ENCODE measurements at places on chromosomes 2 and 18.

DNA sequence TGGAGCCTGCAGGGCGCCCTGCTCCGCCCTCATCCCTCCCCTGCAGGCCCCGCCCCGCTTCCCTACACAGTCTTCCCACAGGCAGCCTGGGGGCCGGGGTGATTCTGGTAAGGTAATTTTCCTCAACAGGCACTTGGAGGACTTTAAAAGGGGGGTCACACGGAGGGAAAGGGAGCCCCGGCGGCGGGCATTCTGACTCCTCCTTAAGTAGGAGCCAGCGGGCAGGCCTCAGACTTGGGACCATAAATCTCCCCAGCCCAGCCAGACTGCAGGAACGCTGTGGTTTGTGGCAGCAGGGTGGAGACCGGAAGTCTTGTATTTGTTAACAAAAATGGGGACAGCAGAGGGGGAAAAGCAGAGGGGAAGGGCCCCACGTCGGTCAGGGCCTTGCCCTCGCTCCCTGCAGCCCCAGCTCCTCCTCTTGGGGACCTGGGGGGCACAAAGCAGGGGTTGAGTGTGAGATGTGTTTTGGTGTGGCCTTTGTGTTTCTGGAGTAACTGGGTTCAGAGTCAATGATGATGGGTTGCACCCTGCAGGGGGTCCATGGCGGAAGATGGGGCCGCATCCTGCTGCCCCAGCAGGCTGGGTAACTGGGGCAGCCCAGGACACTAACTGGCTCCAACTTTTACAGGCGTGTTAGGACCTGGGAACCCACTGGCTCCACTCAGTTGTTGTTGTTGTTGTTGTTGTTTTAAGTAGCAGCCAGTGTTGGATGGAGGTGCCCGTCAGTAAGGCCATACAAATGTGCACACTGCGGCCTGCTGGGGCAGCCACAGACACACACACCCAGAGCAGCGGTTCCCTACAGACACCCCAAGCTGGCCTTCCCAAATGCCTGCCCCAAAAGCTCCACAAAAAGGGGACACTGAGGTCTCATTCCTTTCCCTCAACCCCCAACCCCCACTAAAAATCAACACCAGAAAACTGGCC is 27.7 kb downstream of the SMAD7 start:
- DNase-seq, result peak; percentile 72

- no peak for DNase-seq
Observed at GRCh38 chr2:216283038-216283900, 89.0 kb downstream of the MARCHF4 start.

- no peak for DNase-seq
Observed at GRCh38 chr18:57859314-57859713, 56.2 kb upstream of the ATP8B1 start.

DNA sequence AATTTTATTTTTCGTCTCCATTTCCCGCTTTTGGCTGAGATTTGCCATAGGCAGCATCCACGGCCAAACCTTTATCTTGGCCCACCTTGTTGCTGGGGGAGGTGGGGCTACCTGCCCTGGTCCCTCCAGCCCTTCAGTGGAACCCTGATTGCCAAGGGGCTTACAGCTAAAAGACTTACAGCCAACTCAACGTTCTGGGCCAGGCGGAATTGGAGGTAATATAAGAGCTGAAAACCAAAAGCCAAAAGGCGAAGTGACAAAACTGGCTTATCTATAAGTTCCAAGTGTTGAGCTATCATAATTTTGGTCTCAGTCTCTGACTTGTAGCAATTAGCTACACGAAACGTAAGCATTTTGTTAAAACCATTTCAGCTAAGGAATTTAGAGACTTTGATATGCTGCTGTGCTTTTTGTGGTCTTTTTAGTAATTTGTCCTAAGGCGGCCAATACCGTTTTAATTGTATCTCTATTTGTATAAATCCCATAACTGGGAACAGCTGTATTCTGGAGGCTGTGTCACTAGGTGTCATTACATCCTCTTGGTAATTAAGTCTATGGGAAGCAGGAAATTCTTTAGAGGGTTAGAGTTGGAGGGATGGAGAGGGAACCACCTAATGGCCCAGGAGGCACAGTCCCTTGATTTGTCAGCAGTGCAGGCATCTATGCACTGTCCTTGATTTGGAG is 24.0 kb downstream of the PDCD1 start:
- no peak for DNase-seq

DNA sequence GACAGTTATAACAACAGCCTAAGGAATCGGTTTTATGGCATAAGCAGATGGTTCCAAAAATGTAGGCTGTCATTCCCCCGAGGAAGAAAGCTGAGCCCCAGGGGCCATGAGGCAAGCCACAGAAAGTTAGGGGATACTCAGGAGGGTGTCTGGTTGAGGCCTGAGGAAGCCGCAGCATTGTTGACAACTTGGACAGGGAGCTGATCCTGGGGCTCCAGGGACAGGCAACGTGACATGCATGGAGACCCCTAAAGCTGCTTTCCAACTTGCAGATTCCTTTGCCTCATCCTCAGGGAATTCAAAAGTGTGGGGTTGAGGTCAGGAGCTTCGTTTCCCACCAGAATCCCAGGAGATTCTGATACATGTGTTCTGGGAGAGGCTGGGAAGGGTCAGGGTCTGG is 20.9 kb downstream of the CELF4 start:
- no peak for DNase-seq

DNA sequence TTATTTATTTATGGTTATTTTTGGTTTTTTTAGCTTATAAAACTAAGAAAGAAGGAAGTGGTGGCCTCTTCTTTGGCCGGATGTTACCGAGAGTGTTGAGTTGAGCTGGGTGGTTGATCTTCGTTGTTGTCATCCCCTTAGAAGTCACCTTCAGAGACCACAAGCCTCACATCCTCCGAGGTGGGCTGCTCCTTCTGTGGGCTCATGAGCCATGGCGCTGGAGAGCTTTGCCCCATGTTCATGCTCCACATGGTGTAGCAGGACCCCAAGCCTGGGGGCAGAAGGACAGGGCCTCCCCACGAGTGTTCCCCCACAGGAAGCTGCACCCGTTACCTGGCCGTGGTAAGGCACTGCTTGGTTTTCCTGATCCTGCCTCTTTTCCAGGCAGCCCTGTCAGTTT is 23.4 kb downstream of the SNTG2 start:
- no peak for DNase-seq

- no peak for DNase-seq
Observed at GRCh38 chr2:236904389-236905263, 181.1 kb upstream of the COPS8 start.

GRCh38 chr18:42477267-42477666 is 522.2 kb downstream of the PIK3C3 start:
- no peak for DNase-seq

- DNase-seq, result no peak
Observed at GRCh38 chr2:156340804-156341451, 8.4 kb upstream of the NR4A2 start.

- DNase-seq, result no peak
Observed at GRCh38 chr2:3253913-3254441, 123.6 kb downstream of the EIPR1 start.

Data from foreskin fibroblast (primary cell).